EL (cell line): ENCODE measurements at places on chromosomes 12 and 14.

DNA sequence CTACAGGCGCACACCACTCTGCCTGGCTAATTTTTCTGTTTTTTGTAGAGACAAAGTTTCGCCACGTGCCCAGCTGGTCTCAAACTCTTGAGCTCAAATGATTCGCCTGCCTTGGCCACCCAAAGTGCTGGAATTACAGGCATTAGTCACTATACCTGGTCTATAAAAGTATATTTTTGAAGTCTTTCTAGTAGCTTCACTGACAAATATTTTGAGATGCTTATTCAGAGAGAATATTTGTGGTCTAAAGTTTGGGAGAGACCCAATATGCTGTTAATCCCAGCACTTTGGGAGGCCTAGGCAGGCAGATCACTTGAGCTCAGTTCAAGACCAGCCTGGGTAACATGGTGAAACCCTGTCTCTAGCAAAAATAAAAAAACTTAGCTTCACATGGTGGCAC, 22.0 kb upstream of the PPP1R12A start:
- DNase-seq: no peak

DNA sequence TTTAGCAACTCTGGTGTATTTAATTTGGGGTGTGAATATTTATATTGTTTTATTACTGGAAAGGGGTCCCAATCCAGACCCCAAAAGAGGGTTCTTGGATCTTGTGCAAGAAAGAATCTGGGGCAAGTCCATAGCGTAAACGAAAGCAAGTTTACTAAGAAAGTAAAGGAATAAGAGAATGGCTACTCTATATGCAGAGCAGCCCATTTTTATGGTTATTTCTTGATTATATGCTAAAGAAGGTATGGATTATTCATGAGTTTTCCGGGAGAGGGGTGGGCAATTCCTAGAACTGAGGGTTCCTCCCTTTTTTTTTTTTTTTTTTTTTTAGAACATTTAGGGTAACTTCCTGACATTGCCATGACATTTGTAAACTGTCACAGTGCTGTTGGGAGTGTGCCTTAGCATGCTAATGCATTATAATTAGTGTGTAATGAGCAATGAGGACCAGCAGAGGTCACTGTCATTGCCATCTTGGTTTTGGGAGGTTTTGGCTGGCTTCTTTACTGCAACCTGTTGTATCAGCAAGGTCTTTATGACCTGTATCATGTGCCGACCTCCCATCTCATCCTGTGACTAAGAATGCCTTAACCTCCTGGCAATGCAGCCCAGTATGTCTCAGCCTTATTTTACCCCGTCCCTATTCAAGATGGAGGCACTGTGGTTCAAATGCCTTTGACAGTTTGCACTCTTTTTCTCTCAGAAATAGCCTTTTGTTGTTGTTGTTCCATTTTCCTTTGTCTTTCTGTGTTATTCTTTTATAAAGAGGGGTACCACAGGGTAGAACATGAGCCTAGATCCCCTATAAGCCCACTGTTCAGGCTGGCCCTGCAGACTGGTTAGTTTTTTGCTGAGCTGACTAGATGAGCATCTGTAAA, 75.5 kb upstream of the DCD start:
- DNase-seq: peak; percentile 20

DNA sequence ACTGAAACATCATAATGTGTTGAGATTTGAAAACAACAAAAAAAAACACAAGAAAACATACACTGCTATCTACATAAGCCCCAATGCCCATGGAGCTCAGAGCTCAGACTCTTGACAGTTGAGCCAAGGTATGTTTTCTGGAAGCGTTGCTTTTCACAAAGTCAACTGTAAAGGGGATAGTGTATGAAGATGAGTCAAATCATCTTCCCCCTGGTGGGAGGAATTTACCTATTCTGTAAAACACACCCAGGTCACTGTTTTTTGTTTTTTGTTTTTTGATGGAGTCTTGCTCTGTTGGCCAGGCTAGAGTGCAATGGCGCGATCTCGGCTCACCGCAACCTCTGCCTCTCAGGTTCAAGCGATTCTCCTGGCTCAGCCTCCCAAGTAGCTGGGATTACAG, 361.4 kb upstream of the DIO2 start:
- DNase-seq: no peak

DNA sequence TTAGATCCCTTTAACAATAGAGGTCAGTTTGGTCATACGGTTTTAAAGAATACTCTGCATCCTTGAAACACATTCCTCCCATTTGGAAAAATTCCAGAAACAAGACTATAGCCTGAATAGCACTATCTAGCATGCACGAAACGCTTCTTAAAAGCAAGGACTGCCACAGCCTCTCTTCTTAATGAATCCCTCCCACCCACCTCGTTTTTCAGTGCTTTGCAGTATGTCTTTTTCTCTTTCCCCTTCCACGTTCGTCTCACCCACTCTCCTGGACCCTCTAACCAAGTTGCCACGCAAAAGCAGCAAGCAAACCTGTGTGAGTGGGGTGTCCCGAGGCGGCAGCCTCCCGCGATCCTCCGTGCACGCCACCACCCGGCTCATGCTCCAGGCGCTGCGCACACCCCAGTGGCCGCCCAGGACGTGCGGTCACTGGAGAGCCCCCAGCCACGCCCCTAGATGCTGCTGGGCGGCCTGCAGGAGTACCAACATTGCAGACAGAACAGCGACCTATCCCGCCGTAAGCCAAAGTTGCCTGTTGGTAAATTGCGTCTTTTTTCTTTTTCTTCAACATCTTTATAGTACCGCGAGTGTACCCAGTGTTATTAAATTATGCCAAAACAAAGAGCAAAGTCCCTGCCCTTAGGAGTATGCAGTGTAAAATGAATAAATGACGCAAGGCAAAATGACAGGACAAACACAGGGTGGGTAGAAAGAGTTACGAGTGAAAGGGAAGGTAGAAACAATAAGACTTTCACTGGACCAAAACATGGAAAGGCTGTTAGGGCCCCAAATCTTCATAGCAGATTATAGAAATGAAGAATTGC, at the start of gene SLC38A4:
Gene SLC38A4 (minus strand): TSS at position 407 of the 824 bp plus-strand sequence. CDS start 32,926 bp downstream, outside the sequence.
- peak; percentile 66 for DNase-seq

GRCh38 chr14:101475456-101476257, 85.6 kb upstream of the DIO3 start:
- DNase-seq: peak; percentile 34

- no peak for DNase-seq
Observed at GRCh38 chr14:81371802-81372201, 28.3 kb downstream of the STON2 start.

DNA sequence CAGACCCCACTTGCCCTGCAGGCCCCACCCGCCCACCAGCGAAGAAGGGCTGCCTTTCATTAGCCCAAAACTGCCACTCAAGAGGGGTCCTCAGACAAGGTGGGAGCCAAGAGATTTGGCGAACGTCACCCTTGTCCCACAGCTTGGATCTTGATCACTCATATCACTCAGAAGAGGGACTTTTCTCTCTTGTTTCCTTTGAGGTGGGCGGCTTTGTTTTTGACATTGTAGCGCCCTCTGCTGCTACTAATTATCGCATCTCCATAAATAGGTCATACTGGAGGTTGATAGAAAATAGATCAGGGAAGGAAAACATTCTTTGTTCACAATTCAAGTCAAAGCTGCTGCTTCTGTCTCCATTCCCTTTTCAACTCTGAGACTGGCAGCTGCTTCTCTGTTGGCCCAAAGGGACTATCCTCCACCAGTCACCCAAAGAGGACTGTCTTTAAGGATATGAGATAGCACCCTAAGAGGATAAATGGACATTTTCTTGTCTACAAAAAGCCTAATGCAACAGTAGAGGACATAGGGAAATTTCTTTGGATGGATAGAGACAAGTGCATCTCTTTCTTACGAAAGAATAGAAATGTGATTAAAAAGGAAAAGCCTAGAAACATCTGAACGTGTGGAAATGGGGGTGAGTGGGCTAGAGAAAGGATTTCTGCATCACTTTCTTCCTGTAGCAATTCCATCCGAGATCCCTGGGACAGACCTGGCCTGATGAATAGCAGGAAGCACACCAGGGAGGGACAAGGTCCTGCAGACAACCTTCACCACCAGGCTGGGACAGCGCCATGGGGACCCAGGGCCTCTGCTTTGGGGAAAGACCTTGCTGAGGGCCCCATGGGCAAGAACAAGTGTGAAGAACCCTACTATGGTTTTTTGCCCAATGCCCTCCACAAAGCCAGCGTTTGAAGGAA, 115.8 kb downstream of the DAD1 start:
- DNase-seq: peak; percentile 41

DNA sequence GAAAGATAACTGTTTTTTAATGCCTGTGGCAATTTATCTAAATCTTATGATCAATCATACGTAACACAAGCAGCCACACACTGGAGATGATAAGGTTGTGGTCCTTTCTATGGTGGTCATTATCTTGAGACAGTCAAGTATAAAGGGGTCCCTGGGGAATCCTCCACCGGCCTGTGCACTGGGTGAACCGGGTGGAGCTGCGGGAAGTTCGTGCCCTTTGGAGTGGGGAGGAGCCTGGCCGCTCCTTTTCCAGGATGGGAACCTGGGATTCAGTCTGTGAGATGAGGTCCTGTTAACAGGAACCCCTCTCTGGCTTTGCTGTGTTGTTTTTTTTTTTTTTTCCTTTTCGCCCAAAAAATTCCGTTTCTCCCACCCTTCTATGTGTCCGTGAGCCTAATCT, 167.5 kb upstream of the RPL10L start:
- no peak for DNase-seq

GRCh38 chr12:75816897-75817296, 214.7 kb downstream of the PHLDA1 start:
- peak; percentile 72 for DNase-seq

GRCh38 chr14:89507521-89507920, 90.5 kb upstream of the FOXN3 start:
- peak; percentile 93 for DNase-seq
